Endothelial cell (in vitro differentiated cells): ENCODE measurements at places on chromosomes 7 and 10.

DNA sequence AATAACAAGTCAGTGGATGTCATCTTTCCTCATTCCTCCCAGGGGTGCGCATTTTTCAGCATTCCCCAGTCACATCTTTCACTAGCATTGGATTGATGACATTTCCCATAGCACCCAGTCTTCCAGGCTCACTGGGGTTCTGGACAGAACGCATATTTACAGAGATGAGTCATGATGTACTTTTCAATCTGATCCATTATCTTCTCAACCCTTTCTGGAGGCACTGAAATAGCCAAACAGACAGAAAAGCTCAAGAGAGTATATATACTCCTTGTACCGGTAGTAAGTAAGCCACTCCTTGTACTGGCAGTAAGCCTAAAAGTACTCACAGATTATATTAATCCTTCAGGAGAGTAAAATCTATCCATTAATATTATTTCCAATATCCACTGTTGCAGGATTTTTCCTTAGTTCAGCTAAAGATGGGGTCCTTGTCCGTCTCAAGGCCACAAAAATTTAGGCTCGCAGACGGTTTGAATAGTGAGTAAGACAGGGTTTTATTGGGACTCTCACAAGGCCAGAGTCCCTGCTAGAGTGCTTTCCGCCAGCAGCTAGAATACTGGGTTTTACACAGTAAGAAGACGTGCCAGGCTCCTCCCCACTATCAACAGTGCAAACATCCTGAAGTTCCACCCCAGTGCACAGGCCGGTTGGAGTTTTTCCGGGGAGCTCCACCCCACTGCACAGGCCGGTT lies 60.8 kb downstream of the MDH2 start:
- no peak for DNase-seq

GRCh38 chr7:92834507-92835260 lies 1.7 kb downstream of the CDK6 start:
- peak; percentile 43 for DNase-seq

DNA sequence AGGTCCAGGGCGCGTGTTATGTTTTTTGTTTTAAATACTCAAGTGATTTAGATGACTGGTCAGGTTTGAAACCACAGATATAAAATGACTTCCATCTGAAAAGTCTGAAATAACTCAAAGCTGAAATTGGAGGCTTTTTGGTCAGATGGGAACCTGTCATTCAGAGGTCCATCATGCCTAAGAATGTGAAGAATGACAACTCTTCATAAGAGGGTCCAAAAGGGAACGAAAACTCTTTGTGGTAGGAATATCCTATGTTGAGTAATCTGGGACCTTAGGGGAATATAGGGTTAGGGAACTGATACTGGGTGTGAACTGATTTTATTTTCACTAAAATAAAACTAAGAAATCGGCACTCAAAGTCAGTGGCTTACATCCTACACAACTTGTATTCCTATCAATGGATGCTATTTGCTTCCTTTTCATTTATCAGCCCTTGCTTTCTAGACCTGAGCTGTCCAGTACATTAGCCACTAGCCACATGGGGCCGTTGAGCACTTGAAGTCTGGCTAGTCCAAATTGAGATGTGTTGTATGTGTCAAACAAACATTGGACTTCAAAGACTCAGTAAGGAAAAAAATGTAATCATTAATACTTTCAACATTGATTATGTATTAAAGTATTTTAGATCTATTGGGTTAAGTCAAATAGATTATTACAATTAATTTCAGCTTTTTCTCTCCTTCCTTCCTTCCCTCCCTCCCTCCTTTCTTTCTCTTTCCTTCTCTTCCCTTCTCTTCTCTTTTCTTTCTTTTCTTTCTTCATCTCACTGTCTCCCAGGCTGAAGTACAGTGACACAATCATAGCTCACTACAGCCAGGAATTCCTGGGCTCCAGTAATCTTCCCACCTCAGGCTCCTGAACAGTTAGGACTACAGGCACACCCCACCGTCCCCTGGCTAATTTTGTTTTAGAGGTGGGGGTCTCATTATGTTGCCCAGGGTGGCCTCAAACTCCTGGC lies 56.5 kb upstream of the KDM7A start:
- no peak for DNase-seq

GRCh38 chr10:88557256-88557655 lies 25.9 kb downstream of the RNLS start:
- DNase-seq: no peak

GRCh38 chr10:44244745-44245600 lies 139.9 kb downstream of the CXCL12 start:
- DNase-seq: no peak

- no peak for DNase-seq
These were observed 244.0 kb downstream of the BUB3 start for GRCh38 chr10:123398180-123398591.
